Fibroblast of skin of back (primary cell): ENCODE measurements at places on chromosomes 7 and 10.
A peak's percentile ranks its signal among the peaks of the same experiment; 100 is the strongest.

DNA sequence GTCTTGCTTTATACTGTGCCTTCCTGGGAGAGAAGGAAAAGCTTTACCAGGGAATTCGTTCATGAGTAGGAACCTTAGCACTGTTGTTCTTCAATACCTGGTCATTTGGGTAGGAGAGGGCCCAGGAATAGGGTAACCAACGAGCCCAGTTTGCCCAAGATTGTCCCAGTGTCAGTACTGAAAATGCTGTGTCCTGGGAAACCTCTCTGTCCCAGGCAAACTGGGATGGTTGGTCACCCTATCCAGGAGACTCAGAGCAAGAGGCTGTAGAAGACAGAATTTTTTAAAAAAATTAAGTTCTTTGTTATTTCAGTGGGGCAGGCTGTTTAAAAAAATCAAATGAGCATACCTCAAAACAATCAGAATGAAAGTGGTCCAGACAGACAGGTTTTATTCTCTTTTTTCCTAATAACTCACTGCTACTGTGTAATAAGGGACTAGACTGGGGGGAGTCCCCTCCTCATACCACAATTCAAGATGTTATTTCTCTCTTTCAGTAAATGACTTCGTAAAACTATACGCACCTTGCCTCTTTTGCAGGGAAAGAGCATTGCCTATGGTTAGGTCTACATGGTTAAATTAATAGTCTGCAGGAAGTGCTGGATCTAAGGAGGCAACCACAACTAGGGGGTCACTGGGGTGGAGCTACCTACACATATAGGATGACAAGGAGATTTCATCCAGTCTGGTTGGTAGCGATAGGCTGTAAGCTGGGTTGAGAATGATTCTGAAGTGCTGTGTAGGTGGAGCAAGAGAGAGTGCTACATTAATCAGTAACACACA is 41.1 kb upstream of the FAM133B start:
- no peak for DNase-seq

DNA sequence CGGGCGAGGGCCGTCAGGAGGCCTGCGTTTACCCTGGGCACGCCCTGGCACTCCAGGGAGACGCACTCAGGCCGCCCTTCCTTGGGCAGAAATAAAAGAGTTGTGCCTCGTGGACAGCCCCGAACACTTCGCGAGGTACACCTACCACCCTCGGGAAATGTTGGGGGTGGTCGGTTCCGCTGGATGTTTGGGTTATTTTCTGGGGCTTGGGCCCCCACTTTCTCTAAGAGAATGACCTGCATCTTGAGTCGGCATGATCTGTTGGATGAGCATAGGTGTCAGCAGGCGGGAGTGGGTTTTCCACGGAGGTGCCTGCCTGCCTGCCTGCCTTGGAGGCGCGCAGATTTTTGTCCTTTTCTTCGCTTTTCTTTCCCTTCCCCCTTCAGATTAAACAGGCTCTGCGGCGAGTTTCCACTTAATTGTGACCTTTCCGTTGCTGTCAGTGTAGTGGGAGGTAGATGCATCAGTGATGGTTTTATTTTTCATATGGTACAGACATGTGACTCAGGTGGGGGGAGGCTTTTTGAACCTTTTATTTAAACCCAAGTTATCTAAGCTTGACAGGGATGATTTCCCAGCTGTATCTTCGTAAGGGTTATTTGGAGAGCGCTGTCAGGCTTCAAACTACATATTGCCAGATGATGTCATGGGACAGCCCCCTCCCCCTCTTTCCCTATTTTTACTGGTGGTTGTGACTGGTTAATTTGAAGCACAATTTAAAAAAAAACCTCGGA is 661 bp downstream of the HECTD2 start:
- DNase-seq: peak; percentile 43

DNA sequence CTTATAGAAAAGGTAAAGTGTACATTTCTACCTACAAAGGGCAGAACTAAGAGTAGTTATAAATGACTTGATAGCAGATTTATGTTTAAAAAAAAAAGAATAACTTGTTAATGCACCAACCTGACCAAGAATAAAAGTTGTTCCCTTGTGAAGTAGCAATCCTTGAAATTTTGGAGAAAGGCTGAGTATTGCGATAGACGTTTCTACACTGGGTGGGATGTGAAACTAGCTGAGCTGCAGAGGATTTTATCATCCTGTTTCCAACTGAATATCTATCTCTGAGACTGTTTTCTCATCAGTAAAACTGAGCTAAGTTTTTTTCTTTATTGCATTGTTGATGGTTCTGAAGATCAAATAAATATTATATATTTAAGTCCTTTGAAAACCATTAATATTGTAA is 14.6 kb downstream of the MDFIC start:
- no peak for DNase-seq

GRCh38 chr10:60409202-60409601 is 19.5 kb upstream of the ANK3 start:
- DNase-seq: no peak

DNA sequence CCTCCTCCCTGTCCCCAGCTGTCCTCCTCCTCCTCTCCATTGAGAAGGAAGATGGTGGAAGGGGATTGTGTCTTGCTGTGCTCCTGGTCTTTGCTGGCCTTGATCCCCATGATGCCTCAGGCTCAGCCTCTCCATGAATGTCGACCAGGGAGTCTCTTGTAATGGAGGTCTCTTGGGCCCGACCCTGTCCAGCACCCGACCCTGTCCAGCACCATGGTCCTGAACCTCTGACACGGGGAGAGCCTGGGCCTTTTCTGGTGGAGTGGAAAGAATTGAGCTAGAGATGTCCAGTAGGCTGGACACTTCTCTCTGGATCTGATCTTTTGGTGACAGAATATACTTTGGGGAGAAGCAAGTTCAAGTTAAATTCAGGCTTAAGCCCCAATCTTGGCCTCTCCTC is 42.3 kb upstream of the HMX3 start:
- no peak for DNase-seq

DNA sequence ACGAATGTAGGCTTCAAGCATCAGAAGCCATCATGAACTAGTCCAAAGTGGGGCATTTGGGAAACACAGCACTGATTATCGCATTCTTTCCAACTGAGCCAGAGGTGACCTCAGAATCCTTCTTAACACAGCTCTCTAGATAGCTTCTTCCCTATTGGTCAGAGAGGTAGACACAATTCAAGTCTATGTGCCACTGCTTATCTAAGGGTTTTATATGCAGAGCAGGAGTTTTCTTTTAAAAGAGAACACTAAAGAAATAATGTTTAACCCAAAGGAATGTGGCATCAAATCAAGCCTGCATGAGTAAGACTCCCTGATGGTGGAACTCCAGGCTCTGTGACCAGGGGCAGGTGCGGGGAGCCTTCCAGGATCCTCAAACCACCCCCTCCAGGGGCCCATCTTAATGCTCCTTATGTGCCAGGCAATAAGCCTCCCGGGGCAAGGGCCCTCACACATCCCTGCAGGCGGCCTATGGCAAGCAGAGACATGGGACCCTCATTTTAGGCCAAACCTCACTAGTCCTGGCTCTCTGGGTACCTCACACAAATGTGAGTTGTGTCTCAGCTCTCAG is 13.8 kb downstream of the HSPA12A start:
- DNase-seq: peak; percentile 47

DNA sequence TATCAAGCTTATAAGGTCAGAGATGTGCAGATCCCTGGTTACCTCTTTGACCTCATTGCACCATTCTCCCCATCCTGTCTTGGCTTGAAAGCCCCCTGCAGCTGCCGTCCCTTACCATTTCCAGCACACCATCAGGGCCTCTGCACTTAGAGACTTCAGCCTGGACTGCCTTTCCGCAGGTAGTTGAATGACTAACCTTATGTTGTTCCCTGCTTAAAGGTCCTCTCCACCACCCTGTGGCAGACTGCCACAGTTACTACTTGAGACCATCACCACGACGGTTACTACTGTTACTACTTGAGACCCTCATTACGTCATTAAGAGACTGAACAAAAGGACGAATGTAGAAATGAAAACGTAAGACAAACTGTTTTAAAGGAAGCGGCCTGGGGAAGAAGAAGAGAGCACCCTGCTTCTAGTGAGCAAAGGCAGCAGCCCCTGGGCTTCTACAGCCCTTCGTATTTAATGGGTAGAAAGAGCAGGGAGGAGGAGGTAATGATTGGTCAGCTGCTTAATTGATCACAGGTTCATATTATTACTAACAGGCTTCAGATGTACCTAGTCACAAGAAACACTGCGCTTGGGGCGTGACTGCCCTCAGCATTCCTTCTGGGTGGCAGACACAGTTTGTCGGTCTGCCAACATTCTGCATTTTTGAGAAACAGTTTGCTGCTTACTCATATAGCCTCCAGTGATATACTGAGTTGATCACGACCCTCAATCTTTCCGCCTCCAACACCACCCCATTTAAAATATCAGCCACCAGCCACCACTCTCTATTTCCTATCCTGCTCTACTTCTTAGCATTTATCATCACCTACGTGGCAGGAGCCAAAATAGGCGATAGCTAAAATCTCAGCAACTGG is 74.1 kb upstream of the PARD3 start:
- peak; percentile 68 for DNase-seq

DNA sequence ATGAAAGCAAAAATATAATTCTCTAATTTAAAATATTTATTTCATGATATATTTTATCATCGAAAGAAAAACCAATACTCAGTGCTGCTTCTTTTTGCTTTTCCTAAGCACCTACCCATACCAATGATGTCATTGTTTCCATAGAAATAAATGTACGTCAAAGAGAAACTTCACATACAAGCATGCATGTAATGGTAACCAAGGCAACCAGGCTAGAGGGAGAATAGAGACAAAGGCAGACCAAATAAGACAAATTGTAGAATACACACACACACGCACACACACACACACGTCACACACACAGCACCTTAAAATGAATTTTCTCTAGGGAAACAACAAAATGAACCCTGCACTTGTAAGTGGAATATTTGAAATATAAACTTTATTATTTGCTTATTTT is 75.5 kb downstream of the MACC1 start:
- DNase-seq: peak; percentile 12

DNA sequence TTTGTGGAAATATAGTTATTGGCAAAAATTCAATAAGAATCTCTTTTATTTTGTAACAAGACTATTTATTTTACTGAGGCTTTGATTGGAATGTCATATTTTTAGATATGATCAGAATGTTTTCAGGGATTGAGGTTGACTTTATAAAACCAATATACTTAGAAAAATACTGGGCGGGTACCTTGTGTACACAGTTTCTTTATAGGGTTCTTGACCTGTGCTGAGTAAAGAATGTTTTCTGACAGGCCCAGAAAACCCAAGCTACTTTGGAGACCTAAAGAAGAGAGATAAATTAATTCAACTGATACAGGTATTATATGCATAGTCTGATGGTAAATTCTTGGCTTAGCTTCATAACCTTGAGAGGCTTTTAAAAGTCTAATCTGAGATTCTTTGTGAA is 23.9 kb upstream of the SPAM1 start:
- no peak for DNase-seq

DNA sequence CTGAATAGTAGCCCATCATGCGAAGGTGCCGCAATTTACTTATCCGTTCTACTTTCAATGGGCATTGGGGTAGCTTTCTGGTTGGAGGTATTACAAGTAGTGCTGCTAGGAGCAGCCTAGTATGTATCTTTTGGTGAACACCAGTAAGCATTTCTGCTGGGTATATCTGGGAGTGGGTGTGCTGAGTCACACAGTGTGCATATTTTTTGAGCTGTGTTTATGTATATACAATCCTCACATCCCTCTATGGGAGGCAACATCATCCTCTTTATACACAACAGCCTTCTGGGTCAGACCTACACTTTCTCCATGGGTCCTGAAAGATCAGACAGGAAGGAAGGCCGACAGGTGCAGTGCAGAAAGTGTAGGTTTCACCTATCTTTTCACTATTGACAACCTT is 36.3 kb downstream of the PYROXD2 start:
- DNase-seq: peak; percentile 32

DNA sequence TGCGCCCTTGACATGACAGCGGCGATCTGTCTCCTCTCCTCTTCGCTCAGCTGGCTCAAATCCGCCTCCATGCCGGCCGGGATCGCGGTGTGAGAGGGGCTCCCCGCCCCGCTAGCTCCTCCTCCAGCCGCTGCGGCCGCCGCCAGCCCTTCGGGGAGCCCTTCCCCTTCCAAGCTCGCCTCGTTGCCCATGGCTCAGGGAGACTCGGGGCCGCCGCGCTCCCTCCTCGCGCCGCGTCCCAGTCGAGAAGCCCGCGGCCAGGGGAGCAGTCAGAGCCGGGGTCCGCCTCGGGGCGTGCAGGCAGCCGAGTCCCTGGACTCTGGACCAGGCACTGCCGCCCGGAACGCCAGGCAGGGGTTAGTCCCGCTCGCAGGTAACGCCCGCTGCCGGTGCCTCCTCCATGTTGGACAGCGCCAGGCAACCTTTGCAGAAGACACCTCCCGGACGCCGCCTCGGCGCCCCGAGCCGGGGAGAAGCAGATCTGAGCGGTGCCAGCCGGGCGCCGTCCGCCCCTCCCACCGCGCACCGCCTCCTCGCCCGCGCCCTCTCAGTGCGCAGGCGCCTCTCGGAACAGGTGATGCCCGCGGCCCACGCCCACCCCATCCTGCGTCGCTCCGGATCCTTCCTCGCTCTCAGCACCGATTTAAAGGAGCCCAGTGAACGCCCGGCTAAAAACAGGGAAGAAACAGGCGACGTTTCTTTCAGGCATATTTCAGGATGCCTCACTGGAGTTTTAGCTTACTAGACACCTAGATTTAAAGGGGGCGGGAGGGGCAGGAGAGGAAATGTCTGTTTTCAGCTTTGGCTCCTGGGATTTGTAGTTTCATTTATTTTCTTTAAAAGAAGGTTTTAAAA is at the start of gene PCLO:
TSS of gene PCLO (minus strand) at position 483 of the 855 bp plus-strand sequence. CDS start at position 191, 292 bp downstream.
- peak; percentile 29 for DNase-seq

DNA sequence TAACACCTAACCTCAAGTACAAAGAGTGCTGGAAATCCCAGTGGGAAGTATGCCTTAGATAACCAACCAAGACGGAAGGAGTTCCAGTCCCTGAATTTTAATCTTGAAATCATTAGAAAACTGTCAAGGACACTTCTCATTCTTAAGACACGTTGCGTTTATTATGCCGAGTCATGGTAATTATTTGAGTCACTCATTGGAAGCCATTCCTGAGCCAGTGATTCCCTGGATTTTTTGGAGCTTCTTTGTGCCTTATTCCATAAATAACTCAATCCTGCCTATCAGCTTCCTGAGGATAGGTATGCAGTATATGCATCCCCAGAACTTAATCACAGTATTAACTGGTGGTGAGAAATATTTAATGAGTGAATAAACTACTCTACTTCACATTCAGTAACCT is 77.4 kb downstream of the PPP1R17 start:
- peak; percentile 22 for DNase-seq
